Renal cortical epithelial cell (primary cell): ENCODE measurements at places on chromosomes 7 and 10. TPM values are rescaled to one million over a fixed set of nuclear protein-coding genes. Genes with fewer than 3 reads are reported as not detected.
A peak's percentile ranks its signal among the peaks of the same experiment; 100 is the strongest.

DNA sequence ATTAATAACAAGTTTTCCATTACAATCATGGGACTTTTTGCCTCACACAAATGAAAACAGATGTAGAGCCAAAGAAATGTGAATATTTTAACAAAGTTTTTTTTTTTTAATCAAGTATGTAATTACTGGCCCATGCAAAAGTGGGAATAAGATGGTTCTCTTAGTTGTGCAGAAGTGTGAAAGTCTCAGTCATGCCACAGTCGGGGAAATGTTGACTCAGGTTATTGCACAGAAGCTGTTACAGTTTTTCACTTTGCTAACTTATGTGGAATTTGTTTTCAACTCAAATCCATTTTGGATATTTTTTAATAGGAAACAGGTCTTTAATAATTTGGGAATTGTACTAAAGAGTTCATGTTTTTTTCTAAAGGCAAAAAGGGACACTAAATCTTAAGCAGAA lies 44.0 kb upstream of the CAV2 start:
- no peak for DNase-seq

- peak; percentile 88 for DNase-seq
These were observed 41.6 kb upstream of the FHIP2A start for GRCh38 chr10:114779803-114780576.

- no peak for DNase-seq
These were observed 1329.0 kb upstream of the CELF2 start for GRCh38 chr10:9688711-9689110.

DNA sequence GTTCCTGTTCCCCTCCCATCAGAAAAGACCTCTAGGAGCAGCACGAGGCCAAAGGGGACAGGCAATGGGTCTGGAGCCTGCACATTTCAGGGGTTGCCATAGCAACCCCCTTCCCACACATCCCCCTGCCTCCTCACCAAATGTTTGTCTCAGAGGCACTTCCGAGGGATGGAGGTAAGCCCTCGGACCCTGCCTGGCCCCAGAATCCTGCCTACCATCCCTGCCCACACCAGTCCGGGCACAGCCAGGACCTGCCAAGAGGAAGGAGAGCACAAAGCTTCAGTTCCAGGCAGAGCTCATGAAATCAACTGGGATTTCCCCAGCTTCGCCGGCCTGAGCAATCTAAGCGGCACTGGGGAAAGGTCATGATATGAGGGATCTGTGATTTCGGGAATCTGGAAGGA lies 175.0 kb upstream of the PLXNA4 start:
- no peak for DNase-seq

GRM3 gene
- total RNA-seq, result not detected in 2 replicates

- DNase-seq, result no peak
These were observed 48.2 kb upstream of the WDR11 start for GRCh38 chr10:120802935-120803334.

DNA sequence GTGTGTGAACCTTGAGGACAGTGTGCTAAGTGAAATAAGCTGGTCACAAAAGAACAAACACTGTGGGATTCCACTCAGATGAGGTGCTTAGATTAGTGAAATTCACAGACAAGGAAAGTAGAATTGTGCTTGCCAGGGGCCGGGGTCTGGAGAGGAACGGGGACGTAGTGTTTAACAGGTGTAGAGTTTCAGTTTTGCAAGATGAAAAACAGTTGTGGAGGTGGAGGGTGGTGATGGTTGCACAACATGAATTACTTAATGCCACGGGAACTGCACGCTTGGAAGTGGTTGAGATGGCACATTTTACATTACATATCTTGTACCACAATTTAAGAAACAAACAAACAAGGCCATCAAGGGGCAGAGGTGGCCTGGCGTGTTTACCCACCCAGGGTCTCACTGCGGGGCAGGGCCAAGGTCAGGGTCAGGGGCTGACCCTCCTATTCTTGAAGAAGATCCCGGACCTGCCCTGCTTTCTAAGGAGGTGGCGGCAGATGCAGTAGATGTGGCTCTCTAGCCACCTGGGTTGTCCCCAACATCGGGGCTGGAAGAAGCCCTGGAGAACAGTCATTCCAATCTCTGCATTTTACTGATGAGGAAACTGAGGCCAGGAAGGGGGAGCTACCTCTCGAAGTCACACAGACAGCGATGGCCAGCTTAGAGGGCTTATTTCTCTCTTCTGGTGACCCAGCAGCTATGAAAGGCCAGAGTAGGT lies 91.5 kb upstream of the LRRC4 start:
- peak; percentile 65 for DNase-seq

GRCh38 chr10:97372233-97372875 lies 28.8 kb downstream of the RRP12 start:
- DNase-seq, result no peak

CRYGN gene
- total RNA-seq, result not detected in 2 replicates

- DNase-seq, result peak; percentile 19
These were observed 207.7 kb upstream of the TEX47 start for GRCh38 chr7:89002981-89003956.

DNA sequence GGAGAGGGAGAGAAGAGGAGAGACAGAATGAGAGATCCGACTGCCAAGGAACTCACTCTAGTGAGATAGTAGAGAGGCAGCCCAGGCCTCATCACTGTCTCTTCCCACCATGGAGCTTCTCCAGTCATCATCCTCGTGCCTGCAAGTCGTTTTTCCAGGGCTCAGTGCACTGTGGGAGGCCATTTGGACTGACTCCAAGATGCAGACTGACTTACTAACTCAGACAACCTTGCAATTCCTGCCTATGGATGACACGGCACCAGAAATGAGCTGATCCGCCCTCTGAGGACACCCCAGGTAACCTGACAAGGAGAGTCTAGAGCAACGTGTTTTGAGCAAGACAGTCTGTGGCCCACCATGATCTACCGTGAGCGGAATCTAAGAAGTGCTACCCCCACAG lies 154.9 kb downstream of the GLI3 start:
- DNase-seq, result peak; percentile 79

- DNase-seq, result no peak
These were observed 84.3 kb upstream of the KDM7A start for GRCh38 chr7:140261105-140261486.

- DNase-seq, result no peak
These were observed 239.0 kb downstream of the REEP3 start for GRCh38 chr10:63760034-63760707.

DNAJC12 gene
- total RNA-seq, result 3.0 and 13.3 TPM in 2 replicates

GRCh38 chr10:58178811-58179210 lies 88.9 kb downstream of the IPMK start:
- DNase-seq, result no peak

DNA sequence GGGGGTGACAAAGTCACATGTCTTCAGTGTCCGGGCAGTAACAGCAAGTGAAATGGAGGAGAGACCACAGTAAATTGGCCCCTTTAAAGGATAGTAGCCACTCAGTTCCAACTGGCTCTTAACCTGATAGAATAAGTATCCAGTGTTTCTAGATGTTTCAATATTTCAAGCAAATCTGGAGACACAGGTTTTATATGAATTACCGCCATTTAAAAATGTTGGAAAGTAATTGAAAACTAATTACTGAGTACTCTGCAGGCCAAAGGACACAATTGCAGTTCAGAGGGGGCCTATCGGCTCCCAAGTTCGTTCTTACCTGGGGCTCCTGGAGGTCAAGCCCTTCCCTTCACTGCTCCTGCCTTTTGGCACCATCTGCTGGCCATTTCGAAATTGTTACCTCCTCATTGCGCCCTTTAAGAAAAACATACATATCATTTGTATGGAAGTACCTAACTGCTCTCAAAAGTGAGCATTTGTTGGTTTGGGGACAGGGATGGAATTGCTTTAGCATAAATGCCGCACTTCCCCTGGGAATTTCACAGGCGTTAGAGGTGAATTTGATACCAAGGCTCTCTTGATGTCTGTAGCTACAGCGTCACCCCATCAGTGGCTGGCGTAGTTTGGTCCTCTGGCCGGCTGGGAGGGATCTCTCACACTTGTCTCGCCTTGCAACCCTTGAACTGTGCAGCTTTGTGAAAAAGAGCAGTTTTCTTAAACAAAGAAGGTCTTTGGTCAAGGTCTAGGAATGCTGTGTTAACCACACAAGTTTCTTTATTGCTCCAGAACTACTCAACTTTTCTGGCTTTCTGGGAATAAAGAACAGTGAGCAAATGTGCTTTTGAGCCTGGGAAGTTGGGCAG lies 220.0 kb downstream of the ARHGAP21 start:
- peak; percentile 61 for DNase-seq

- DNase-seq, result no peak
These were observed 31.5 kb downstream of the KCNH2 start for GRCh38 chr7:150946421-150947240.

- no peak for DNase-seq
These were observed 13.3 kb downstream of the FAM107B start for GRCh38 chr10:14761372-14761771.

DNA sequence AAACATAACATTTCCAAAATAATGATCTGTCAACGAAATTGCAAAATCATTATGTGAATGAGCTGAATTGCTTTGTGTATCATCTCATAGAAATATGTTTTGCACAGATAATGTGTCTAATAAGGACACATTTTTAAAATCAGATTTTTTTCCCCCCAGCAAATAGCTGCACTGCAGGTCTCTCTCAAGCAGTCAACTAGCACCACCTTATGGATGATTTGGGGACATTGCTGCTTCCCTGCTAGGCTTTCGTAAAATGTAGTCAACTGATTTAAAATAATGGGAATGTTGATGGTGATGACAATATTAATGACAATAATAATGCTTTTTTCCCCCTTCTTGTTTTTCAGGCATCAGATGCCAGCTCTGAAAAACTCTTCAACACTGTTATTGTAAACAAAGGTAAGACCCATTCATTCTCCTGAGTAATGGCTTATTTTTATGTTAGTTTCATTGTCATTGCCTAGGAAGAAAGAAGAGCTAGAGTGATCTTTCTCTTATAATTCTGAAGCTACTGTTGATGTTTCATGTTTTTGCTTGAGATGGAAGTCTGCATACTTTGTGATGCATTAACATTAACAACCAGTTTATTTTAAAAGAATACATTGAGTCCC lies 433.6 kb upstream of the GALNT17 start:
- peak; percentile 63 for DNase-seq

GRCh38 chr7:23893176-23893941 lies 183.3 kb downstream of the STK31 start:
- peak; percentile 15 for DNase-seq

- DNase-seq, result no peak
These were observed 167.9 kb downstream of the DIP2C start for GRCh38 chr10:521261-522250.

MMRN2 gene
- 0.55 and 3.6 TPM in 2 replicates for total RNA-seq

DNA sequence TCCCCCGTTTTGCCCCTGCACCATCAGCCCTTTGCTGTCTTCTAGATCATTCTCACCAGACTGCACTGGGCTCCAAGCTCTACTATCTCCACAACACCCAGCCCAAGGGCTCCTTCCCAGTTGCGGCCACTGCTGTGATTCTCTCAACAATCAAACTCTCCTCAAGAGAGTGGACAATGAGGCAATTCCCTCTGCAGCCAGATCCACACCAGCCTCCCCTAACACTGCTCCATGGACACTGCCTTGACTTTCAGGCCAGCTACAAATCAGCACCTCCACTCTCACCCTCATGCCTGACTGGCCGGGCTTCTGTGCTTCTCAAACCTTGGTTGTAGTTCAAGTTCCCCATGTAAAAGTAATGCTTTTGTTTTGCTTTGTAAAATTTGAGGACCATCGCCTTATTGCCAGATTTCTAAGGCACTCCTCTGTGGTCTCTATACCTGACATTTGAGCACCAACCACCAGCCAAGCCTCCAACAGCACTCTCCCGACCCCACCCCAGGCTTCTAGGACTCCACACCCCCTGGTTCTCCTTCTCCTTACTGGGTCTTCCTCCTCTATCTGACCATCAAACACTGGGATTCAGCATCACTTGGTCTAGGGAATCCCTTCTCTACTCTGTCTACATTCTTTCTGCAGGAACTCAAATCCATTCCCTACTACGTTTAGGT lies 45.4 kb downstream of the PPIF start:
- no peak for DNase-seq

CALHM3 gene
- 0.05 TPM in 1 of 2 replicates, not detected in the other for total RNA-seq

TRAPPC14 gene
- 4.0 and 4.6 TPM in 2 replicates for total RNA-seq
